ENCODE measurements at places on chromosomes 13 and 19.

DNA sequence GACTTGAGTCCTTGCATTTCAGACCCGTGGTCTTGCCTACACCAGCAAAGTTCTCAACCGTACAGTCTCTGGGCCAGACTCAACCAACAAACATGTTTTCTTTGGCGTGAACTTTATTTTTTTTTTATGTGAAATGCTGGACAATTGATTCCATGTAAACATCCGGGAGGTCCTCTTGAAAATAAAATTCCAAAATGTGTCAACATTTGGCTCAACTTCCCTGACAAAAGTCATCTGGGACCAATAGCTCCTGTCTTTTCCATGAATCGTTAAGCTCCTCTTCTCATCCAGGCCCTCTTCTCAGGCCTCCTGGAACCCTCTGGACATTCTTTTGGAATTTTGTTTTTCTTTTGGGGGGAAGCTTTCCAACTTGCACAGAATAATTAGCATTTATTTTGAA lies 2.7 kb downstream of the ALDH16A1 start:
- DNase-seq: no peak

GRCh38 chr19:2302319-2303210 lies 5.4 kb downstream of the LINGO3 start:
- DNase-seq: no peak

DNA sequence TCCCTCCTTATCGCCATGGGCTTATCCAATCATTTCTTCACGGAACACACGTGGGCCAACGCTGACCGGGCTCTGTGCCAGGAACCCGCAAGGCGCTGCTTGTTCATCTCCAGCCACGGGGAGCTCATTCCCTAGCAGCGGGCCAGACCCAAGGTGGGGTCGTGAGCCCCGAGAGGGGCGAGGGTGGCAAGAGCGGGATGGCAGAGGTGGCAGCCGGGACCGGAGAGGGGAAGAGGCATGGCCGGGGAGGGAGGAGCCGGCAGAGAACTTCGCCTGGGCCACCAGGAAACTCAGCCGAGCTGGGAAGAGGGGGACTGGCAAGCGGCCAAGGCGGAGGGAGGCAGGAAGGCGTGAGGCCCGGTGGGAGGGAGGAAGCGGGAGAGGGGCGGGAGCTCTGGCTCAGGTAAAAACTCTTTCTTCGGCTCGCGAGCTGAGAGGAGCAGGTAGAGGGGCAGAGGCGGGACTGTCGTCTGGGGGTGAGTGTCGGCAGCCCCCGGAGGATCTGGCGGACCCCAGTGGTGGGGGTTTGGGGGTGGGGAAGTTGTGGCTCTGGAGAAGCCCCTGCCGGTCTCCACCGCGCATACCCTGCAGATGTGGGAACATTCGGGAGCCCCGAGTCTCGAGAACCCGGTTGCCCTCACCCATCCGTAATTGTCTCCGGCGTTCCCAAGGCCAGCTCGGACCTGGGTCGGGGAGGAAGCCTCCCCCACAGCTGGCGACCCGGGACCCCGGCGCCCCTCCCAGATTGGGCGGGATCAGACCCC lies at the start of gene B3GNT3:
Gene B3GNT3 (plus strand): TSS at position 408 of the 764 bp plus-strand sequence. CDS start 12,670 bp downstream, outside the sequence.
- no peak for DNase-seq

GRCh38 chr19:612941-613340 lies 20.4 kb downstream of the POLRMT start:
- no peak for DNase-seq

DNA sequence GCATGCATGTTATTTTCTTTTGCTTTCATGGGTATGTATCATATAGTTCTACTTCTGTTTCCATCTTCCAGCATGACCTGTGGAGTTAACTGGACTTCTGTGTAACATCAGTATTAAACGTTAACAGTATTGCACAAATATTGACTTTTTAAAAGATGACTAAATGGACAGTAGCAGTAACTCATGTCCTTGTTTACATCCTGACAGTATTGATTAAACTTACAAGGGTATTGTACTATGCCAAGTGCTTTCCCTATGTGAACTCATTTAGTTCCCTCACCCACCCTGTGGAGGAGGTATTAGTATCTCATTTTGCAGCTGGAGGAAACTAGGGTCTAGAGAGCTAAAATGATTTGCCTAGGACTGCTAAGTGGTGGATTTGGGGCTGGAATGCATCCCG lies 128.7 kb upstream of the SLC10A2 start:
- DNase-seq: no peak

- no peak for DNase-seq
Measured at GRCh38 chr13:45303866-45304265, 37.1 kb downstream of the TPT1 start.

GRCh38 chr19:6853868-6854267 lies 33.5 kb upstream of the ADGRE1 start:
- DNase-seq: no peak

- no peak for DNase-seq
Measured at GRCh38 chr13:49210669-49211068, 9.5 kb upstream of the MLNR start.

DNA sequence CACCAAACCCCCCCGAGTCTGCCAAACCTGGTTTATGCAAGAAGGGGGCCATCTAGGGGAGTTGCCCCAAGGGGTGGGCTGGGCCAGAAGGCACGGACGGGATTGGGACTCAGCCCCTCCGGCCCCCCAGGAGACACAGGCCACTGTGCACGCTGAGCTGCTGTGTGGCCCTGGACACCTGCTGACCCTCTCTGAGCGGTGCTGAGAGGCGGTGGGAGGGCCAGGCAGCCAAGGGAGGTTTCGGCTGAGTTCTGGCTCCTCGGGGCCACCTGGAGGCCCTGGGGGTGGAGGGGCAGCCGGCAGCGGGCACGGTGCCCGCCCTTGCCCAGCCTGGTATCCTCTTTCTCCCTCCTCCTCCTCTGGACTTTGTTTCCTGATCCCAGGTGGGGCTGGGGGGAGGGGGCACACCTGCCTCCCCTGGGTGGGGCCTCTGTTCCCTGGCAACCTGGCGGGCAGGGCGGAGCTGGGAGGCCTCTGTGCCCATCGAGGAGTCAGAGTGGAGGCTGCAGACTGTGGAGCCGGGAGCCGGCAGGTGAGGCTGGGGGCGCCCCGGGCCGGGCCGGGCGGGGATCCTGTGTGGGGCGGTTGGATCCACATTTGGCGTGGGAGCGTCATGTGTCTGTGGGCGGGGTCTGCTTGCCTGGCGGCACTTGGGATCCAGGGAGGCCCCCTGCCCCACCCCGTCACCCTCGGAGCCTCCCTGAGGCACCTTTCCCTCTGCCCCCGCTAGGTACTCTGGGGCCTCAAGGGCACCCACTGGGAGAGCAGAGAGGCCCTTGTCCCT lies at the start of gene MISP:
Gene MISP (plus strand): TSS at position 473 of the 784 bp plus-strand sequence. CDS start 5,835 bp downstream, outside the sequence.
- DNase-seq: no peak

DNA sequence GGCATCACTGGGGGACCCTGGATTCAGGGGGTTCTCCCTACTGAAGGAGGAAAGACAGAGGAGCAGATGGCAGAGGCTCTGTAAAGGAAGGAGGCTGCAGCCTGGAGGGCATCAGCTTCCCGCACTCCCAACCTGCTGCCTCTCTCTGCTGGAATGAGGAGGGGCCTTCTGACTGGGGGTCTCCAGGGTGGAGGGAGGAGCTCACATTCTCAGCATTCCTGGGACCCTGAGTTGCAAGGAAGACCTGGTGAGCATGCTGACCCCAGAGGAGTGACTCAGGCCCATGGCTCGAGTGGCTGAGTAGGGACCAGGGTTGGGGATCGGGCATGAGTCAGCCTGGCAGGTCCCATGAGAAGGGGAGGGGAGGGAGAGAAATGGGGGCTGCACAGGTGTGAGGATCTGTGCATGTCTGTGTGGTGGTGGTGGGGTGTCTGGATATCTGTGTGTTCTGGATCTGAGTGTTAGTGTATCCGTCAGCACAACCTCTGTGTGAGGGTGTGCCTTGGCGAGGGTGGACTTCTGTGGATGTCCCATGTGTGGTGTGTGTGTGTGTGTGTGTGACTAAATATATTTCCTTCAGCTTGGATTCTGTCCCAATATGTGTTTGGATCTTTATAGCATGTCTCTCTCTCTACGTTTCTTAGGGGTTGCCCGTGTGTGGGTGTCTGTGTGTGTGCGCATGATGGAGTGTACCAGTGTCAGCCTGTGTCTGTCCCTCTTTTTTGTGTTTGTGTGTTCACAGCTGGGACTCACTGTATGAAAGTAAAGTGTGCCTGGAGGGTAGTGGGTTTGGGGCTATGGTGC lies 4.6 kb downstream of the AXL start:
- peak; percentile 52 for DNase-seq

GRCh38 chr13:107864543-107865317 lies 350.6 kb downstream of the LIG4 start:
- DNase-seq: no peak

DNA sequence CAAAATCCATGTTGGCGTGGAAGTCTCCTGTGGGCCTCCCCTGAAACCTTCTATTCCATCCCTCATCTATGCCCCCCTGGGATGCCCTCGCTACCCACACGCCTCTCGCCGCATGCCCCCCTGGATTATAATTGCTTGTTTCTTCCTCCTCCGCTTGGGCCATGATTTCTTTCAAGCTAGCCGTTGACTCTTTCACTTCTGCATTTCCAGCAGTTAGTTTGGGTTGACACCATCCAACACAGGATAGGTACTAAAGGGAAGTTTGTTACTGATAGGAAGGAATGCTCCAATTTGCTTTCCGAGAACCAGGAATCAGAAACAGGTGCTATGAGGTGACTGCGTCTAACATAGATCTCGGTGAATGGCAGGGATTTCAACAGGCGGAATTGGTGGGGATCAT lies 7.7 kb upstream of the SLC25A15 start:
- no peak for DNase-seq

DNA sequence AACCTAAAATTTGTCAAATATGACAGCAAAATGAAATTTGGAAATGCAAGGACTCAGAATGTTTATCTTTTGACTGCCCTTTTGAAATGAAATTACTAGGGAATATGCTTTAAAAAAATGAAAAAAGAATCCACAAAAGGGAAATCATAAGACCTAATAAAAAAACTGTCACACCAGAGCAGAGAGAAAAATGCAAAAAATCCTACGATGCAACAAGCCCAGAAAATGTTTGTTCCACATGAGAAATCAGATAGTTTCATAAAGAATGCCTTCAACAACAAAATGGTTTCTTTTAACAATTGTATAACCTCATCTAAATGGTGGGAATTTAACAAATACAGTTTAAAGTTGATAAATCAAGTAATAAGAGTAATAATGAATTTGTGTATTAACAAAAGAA lies 8.0 kb downstream of the LPAR6 start:
- no peak for DNase-seq

- no peak for DNase-seq
Measured at GRCh38 chr19:1512671-1513498, at the start of gene ADAMTSL5. ADAMTSL5 (minus strand) TSS chr19:1513019; CDS start chr19:1510943, 2,076 bp downstream.

DNA sequence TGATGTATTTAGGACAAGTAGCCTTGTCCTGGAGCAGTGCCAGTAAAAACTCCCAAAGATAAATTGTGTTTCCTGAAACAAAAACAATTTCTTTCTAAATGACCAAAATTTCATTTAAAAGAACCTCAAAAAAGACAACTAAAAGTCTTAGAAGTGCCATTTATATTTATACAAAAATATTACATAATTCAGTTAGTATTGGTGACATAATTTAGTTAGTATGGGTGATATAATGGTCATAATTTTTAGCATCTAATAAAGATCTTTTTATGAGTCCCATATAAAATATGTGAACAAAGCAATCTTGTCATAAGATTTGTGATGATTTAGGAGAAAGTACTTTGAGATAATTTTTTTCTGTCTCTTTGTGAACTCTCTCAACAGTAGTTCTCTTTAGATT lies 76.0 kb downstream of the ELF1 start:
- no peak for DNase-seq

GRCh38 chr19:17052439-17052838 lies 22.8 kb downstream of the HAUS8 start:
- DNase-seq: no peak

- no peak for DNase-seq
Measured at GRCh38 chr13:80030491-80030890, 310.4 kb downstream of the SPRY2 start.

- no peak for DNase-seq
Measured at GRCh38 chr13:41284512-41285288, 21.3 kb upstream of the MTRF1 start.

DNA sequence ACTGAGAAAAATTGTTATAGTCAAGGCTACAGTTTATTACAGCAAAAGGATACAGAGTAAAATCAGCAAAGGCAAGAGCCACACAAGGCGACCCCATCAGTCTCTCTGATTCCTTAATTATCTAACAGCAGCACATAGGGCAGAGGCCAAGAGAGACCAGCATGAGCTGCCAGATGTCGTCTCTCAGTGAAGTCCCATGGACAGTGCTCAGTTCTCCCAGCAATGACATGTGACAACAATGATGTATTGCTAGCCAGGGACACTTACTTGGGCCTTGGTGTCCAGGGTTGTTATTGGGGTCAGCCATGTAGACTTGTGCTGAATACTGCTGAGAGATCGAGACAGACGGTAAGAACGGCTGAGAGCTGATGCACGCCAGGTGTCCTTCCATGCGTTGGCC lies 22.3 kb downstream of the ZSWIM9 start:
- no peak for DNase-seq

DNA sequence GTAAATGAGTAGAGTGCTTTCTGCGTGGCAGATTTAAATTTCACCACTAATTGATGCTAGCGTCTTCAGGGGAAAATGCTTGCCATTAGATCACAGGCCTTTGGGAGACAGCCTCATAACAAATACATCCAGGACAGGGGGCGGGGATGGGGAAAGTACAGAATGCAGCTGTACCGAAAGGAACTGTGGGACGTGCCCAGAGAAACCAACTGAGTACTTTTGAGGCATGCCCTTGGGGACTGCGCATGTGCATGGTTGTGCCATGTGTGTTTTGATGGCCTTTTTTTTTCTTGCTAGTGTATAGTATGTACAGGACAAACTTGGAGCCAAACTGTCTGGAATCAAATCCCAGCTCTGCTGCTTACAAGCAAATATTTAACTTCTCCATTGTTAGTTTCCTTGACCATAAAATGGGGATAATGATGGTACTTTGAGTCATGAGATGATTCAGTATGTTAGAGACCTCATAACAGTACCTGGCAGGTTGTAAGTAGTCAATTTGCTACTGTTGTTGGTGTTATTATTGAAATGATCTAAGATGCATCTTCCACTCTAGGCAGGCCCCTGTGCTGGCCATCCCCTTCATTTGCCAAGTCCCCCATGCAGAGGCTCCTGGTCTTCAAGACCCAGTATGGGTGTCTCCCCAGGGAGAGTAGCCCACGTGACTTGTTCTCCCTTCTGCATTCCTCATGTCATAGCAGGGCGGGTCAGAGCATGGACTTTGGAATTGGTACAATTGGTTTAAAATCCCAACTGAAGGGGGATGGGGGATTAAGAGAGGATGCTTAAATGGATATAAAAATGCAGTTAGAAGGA lies 68.3 kb upstream of the NPAS1 start:
- DNase-seq: no peak

GRCh38 chr13:99404005-99404755 lies 97.0 kb upstream of the GPR183 start:
- no peak for DNase-seq

DNA sequence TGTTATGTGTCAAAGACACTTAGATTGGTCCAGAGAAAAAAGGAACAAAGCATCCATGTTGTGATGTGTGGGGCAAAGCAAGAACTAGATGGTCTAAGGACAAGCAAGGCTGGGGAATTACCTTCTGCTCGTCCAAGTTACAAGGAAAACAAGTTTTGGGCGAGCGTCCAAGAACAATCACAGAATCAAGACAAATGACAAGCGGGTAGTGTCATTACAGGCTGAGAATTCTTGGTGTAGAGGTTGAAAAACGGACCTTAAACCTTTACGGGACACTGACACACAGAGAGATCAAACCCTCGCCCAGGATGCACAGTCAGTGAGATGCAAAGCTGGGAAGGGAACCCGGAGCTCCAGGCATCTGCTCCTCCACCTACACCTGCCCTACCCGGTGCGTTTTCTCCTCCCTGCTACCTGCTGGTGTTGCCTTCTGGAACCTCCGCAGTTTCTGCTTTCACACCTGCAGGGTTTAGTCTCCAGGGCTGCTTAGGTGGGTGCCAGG lies 515 bp upstream of the ZNF324B start:
- no peak for DNase-seq
